Activated CD4-positive, alpha-beta T cell treated with anti-CD3 and anti-CD28 coated beads, Interleukin-2, amount 10 ng/mL, durations not matched to agents 7 days and 5 days (primary cell): ENCODE measurements at places on chromosomes 7 and 10. TPM values are rescaled to one million over a fixed set of nuclear protein-coding genes. Genes with fewer than 3 reads are reported as not detected.

DNA sequence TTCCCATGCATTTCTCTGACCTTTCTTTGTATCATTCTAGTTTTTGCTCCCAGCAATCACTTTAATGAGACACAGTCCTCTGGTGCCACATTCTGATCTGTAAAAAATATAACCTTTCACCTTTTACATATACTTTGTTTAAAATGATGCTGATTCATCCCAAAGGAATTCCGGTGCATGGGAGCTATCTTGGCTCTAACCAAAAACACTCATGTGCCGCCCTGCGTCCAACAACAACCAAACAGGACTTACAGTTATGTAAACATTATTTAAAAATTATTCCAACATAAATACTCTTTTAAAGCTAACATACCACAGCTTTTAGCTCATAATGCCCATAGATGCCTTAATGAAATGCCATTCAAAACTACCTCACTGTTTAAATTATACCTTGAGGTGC lies 7.7 kb upstream of the OPALIN start:
- no peak for DNase-seq

GRCh38 chr7:27155816-27156507 lies 513 bp downstream of the HOXA7 start:
- DNase-seq, result no peak

GRCh38 chr10:74337330-74338016 lies 186.5 kb downstream of the ADK start:
- DNase-seq, result no peak

DNA sequence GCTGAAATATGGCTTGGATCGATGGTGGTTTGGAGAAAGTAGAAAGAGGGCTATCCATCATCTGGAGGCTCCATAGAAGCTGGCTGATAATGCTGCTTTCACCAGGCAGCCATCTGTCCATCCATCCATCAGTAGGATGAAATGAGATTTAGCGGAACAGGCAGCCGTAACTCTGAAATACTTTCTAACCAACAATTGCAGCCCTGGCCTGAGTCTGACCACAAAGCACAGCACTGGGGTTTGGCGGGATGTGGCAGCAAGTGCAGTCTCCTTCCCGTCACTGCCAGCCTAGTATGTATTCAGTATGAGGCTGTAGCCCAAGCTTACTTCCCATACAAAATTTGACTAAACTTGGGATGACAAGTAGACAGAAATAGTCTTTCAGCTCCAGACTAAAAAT lies 38.0 kb downstream of the R3HCC1L start:
- DNase-seq, result no peak

- DNase-seq, result no peak
These were observed 502.3 kb upstream of the ZMIZ1 start for GRCh38 chr10:78566284-78567111.

GRCh38 chr7:140260352-140261104 lies 83.7 kb upstream of the KDM7A start:
- DNase-seq, result no peak

GRCh38 chr10:70354556-70354955 lies 27.9 kb downstream of the LRRC20 start:
- no peak for DNase-seq

DNA sequence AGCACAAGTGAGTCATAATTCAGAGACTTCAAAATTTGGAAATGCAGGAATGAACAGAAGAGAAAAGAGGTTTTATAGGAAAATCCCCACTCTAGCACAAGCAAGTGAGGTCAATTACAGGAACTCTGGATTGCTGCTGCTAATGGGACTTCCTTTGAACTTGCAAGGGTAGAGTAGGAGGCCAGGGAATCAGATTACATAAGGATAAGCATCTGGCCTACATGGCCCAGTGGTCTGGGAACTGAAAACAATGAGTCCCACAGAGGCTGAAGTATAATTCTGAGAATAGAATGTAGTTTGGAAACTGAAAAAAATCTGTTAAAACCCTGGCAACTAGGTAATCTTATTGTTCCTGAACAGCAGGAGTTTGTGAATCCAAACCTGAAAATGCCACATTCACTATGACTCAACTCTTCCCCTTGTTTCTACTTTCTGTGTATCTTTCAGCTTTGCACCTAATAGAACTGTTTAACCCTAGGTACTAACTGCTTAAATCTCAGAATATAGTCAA lies 66.5 kb downstream of the CTNNA3 start:
- no peak for DNase-seq

- no peak for DNase-seq
These were observed 4.6 kb downstream of the SHOC2 start for GRCh38 chr10:110923856-110924493.

The FKBP6 gene
- not detected for total RNA-seq
